Activated CD4-positive, alpha-beta T cell treated with anti-CD3 and anti-CD28 coated beads for 1 hour (primary cell): ENCODE measurements at places on chromosomes 16 and 17.
A peak's percentile ranks its signal among the peaks of the same experiment; 100 is the strongest.

DNA sequence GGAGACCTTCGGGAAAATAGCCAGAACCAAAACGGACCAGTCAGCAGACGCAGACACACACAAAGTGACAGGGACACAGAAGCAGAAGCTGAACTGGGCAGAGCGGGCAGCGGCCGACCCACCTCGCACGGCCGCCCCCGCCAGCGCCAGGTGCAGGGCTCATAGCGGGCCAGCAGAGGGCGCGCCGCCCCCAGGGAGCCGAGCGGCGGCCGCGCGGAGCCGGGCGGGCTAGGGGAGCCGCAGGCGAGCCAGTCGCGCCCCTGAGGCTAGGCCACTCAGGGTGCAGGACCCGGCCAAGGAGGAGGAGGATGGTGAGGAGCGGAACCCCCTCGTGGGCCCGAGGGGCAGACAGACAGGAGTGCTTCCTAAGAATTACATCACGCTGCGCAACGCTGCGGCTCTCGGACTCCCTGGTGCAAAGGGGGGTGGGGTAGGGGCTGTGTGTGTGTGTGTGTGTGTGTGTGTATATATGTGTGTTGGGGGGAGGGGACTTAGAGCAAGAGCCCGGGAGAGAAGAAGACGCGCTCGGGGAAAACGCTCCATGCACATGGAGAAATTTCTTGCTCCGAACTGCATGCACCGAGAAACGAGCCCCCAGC lies 913 bp upstream of the NOG start:
- DNase-seq = peak; percentile 60

- no peak for DNase-seq
Measured at GRCh38 chr16:80536238-80536637, 4.6 kb upstream of the DYNLRB2 start.

DNA sequence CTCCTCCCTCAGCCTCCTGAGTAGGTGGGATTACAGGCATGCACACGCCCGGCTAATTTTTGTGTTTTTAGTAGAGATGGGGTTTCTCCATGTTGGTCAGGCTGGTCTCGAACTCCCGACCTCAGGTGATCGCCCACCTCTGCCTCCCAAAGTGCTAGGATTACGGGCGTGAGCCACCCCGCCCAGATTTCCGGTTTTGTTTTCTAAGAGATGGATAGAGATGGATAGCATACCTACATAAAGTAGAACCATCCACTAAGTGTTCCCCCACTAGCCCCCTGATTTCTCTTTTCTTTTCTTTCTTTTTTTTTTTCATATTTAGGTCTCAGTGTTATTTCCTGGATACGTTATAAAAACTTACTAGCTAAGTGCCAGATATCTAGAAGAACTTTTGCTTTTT lies 2.0 kb downstream of the WSB1 start:
- no peak for DNase-seq

GRCh38 chr17:75182319-75182568 lies 515 bp downstream of the SUMO2 start:
- DNase-seq = no peak

DNA sequence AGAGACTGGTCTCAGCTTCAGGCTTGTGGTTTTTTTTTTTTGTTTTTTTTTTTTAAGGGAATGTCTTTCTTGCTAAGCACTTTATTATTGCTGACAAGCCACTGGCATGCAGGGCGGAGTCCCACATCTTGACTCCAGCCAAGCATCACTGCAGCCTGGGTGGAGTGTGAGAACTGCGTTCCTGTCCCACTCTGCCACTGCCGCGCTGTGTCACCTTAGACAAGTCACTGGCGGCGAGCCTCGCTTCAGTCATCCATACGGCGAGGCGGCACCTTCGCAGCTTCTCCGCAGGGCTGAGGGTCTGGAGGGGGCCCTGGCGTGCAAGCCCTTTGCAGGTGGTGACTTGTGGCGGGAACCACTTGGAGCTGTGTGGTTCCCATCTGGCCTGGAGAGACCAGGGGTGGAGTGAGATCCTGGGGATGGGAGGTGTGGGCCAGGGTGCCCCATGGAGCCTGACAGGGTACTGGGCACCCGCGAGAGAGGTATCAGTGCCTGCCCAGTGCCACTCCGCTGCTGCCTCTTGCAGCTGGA lies 99.1 kb upstream of the CIBAR2 start:
- DNase-seq = no peak

GRCh38 chr16:73006026-73006425 lies 41.9 kb downstream of the ZFHX3 start:
- no peak for DNase-seq

DNA sequence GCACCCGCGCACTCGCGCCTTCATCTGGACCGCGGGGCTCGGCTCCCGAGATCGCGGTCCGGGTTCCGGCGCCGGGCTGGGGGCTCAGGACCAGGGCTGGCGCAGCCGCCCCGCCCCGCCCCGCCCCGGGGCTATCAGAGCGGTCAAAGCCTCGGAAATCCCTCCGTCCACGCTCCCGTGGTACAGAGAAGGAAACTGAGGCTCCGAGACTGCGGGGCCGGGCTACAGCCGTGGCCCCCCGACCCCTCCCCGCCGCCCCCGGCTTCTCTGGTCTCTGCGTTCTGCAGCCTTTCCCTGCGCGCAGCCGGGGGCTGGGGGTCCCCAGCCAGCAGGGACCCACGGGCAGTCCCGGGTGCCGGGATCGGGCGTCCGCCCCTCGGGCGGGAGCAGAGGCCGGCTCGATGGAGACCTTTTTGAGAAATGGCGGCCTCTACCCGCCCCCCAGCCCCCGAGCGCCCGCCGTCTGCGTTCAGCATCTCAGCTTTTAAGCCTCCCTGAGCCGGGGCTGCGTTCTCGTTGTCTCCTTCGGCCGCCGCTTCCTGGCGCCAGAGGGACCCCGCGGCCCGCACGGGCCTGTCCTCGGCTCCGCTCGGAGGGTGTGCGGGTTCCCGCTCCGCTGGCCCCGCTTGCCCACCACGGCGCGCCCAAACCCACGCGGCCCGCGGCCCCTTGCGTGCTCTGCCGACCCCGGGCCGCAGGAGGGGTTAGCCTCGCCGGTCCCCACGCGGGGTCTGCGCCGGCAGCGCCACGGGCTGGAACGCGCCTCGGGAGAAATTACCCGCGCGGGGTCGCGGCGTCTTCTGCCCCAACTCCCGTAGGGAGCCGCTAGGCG lies 1.5 kb upstream of the NPTX1 start:
- no peak for DNase-seq

DNA sequence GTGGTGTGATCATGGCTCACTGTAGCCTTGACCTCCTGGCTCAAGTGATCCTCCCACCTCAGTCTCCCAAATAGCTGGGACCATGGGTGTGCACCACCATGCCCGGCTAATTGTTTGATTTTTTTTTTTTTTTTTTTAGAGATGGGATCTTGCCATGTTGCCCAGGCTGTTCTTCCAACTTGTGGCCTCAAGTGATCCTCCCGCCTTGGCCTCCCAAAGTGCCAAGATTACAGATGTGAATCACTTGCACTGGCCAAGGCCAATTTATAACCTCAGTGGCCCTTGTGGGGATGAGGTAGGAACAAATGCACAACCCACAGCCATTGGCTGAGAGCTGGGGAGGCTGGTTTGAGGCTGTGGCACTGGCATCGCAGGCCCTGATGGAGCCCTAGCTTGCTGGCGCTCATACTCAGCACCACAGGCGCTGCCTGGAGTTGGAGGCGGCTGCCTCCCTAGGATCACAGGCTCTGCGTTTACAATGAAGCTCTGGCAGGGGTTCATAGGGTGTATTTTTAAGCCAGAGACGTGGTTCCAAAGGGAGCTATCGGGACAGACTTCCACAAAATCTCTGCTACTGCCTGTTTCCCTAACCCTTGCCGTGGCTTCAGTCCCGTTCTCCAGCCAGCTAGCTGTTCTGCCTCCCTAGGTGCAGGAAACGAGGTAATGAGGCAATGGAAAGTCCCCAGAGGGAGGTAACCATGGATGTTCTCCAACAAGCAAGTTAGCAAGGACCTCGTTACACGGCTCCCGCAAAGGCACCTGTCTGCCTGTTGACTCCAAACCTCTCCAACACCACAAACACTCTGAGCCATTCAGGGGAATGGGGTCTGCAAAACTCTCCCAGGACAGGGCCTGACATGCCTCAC lies 2.9 kb downstream of the ABCA3 start:
- DNase-seq = no peak

GRCh38 chr16:48422537-48422936 lies 37.3 kb upstream of the SIAH1 start:
- no peak for DNase-seq

- no peak for DNase-seq
Measured at GRCh38 chr17:1606352-1606985, 22.2 kb downstream of the SLC43A2 start.

DNA sequence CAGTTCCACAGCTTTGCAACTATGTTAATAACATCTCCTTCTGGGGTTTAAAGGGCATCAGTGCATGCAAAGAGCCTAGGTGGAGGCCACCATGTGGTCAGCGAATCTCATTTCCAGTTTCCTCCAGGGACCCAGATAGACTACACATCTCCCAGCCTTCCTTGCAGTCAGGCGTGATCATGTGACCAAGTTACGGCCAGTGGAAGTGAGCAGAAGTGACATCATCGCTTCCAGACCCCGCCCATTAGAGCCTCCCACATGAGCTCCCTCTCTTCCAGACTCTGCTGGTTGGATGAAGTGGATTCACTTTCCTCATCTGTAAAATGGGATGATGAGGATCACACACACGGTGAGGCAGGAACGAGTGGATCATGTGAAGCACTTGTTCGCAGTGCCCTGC lies 27.4 kb upstream of the KDM8 start:
- DNase-seq = no peak

GRCh38 chr17:51035431-51035830 lies 85.2 kb downstream of the SPAG9 start:
- DNase-seq = no peak

GRCh38 chr17:9298776-9299295 lies 276.8 kb downstream of the STX8 start:
- no peak for DNase-seq

DNA sequence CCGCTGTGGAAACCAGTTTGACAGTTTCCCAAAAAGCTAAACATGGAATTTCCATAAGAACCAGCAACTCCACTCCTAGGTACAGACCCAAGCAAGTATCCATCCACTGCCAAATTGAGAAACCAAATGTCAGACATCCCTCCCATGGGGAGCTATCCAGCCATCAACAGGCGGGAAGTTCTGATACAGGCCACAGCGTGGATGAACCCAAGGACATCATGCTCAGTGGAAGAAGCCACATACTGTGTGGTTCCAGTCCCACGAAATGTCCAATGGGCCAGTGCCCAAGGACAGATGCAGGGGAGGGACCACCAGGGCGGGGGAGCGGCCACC lies 12.6 kb upstream of the BAIAP2 start:
- DNase-seq = no peak

DNA sequence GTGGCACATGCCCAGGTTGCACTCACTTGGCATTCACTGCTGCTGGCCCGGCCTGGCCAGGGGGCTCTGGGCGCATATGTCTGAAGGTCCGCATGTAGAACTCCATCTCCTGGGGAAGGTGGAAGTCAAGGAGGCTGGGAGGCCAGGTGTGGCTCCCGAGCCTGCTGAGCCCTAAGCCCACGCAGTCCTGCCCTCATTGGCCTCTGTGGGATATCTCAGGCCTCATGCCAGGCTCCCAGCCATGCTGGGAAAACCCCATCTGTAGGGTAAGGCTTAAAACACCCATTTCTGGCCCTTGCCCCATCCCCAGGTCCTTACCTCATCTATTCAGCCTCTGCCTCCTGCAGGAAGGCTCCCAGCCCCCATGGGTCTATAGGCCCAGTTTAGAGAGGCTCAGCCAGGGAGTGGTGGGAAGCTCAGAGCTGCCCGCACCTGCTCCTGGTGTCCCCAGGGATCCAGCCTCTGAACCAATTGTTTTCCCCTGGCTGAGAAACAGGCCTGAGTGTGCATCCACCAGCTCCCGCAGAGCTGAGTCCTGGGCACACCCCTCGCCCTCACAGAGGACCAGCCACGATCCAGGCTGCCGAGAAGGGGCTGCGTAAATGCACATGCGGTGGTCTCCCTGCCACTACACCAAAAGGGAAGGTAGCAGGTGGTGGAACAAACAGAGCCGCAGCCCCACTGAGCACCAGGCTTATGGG lies 2.3 kb upstream of the TPPP3 start:
- no peak for DNase-seq

- DNase-seq = peak; percentile 36
Measured at GRCh38 chr16:67528222-67528869, at the start of gene RIPOR1. TSS of gene RIPOR1 (plus strand) at chr16:67528829. CDS start at chr16:67538447, 9,618 bp downstream.

DNA sequence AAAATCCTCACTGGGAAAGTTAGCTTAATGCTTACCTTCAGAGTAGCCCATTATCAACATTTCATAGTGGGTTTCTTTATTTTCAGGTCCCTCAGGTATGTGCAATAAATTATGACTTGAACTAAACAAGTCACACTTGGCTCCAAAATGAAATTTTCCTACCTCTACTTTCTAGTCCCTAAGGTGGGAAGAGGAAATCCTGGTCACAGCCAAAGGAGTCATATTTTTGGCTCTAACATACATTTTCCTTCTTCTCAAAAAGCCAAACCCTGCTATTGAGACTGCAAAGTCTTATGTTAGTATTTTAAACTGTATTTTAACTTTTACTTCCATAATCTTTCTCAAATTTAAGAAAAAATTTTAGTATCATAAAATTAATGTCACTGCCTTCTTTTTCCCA lies 128.9 kb downstream of the BRIP1 start:
- DNase-seq = no peak

- no peak for DNase-seq
Measured at GRCh38 chr17:18916816-18917500, 35.0 kb upstream of the SLC5A10 start.

GRCh38 chr17:30401097-30401496 lies 22.4 kb downstream of the CPD start:
- DNase-seq = no peak

- DNase-seq = no peak
Measured at GRCh38 chr17:76982408-76983074, 114.3 kb downstream of the MGAT5B start.

DNA sequence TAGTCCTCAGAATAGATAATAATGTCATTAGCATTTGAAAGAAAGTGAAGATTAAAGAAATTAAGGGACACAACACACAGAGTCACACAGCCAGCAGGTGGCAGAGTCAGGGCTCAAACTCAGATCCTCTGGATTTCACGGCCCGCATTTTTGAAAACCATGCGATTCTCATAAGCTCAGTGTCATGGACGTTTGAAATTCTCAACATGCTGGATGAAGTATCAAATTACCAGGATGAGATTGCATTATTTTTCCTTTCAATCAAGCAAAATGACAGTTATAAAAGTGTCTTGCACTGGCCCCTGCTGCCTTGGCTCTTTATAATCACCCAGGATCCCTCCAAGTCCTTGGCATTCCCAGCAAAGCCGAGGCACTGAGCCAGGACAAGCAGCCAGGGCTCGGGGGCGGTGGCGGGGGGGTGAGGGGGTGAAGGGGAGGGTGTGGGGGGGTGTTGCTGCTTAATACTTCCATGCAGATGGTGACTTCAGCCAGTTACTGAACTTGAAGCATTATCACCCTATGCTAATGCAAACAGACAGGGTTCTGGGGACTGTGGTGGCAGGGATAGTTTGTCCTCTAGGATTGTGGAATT lies 6.6 kb upstream of the BMERB1 start:
- DNase-seq = peak; percentile 36
